Activated CD8-positive, alpha-beta memory T cell treated with anti-CD3 and anti-CD28 coated beads, Interleukin-2, amount 10 ng/mL, durations not matched to agents 7 days and 5 days (primary cell): ENCODE measurements at places on chromosomes 16 and 17.

- peak; percentile 31 for DNase-seq
Observed at GRCh38 chr17:5464717-5465507, 3.9 kb downstream of the DHX33 start.

DNA sequence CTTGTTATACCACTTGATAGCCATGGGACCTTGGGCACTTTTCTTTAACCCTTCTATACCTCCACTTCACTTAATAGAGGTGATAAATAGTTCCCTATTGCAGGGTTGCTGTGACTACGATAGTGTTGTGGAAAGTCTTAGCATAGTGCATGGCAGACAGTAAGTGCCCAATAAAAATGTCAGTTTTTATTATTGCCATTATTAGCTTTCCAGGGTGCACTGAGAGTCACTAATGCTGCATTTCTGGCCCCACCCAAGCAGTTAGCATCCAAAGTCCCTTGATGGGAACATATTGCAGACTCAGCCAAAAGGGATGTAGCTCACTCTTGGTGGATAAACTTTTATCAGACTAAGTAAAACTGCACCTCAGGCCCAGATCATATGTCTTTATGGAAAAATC, 41.5 kb upstream of the TEKT3 start:
- no peak for DNase-seq

GRCh38 chr16:53664724-53665345, 38.8 kb downstream of the RPGRIP1L start:
- peak; percentile 41 for DNase-seq

DNA sequence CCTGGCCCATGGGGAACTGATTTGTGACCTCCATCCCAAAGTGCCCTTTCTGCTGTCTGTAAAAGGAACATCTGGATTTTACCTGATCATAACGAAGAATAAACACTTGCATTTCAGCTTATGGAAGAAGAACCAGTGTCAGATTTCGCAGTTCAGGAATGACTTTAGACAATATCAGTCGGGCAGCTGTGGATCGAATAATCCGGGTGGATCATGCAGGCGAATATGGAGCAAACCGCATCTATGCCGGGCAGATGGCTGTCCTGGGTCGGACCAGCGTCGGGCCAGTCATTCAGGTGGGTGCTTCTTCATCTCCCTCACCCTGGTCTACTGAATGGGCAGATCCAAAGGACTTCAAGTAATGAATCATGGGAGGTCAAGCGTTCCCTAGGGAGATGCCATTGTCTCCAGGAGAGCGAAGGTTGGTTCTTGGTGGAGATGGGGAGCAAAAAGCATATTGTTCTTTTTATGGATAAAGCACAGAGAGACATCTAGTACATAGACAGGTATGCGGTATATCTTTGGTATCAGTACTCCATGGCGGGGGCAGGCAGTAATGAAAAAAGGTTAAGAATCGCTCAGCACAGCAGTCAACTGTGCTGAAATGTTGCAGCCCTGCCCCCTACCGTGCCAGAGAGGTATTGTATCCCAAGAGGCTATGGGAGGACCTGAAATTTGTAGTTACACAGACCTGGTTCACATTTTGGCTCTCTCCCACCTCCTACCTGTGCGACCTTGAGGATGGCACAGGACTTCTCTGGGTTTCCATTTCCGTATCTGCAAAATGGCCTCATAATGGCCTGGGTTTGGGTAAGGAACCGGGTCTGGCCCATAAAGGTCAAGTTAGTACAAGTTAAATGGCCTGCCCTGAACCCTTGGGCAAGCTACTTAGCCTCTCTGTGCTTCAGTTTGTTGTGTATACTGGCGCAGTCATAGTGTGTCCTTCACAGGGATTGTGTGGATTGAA, 4.7 kb downstream of the COQ7 start:
- DNase-seq = peak; percentile 75

- DNase-seq = peak; percentile 73
Observed at GRCh38 chr17:34146440-34147043, 108.5 kb upstream of the CCL2 start.

GRCh38 chr17:12727881-12728280, 61.4 kb upstream of the ARHGAP44 start:
- DNase-seq = no peak

DNA sequence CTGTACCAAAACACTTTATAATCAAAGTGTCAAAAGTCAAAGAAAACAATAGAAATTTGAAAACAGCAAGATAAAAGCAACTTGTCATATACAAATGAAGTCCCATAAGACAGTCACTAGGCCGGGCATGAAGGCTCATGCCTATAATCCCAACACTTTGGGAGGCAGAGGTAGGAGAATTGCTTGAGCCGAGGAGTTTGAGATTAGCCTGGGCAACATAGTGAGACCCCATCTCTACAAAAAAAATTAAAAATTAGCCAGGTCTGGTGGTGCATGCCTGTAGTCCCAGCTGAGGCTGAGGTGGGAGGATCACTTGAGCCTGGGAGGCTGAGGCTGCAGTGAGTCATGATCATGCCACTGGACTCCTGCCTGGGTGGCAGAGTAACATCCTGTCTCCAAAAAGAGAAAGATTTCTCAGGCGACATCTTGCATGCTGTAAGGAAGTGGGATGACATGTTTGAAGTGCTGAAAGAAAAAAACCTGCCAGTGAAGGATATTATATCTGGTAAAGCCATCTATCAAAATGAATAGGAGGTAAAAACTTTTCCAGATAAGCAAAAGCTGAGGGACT, 98.7 kb upstream of the NACA2 start:
- no peak for DNase-seq

GRCh38 chr17:51947160-51947735, 211.3 kb downstream of the CA10 start:
- DNase-seq = no peak

DNA sequence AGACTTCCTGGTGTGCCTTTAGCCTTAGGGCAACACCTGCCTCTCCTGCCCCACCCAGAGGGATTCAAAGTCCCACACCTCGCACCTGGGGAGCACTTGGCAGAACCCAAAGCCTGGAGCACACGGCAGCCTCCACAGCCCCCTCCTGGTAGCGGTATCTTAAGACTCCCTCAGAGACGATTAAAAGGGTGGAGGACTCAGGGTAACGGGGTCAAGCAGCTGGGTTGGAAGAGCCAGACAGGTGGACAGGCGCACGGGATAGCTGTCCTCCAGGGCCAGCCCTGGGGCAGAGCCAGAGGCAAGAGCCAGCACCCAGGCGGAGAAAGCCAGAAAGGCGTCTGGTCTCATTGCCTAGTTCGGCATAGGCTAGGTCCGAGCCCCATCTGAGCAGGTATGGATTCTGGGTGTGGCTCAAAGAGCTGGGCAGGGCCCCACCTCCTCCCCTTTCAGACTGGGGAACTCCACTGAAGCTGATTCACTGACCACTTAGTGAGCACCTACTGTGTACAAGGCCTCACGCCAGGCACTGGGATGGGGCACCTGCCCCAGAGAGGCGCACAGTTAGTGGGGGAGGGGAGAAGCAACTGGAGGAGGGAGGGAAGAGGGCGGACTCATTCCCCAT, 55.0 kb upstream of the MEAK7 start:
- no peak for DNase-seq

- DNase-seq = no peak
Observed at GRCh38 chr16:78254841-78255240, 155.4 kb downstream of the WWOX start.

GRCh38 chr16:75010427-75010826, 11.6 kb downstream of the ZNRF1 start:
- DNase-seq = no peak

GRCh38 chr16:81778231-81778630, 860 bp upstream of the PLCG2 start:
- no peak for DNase-seq

DNA sequence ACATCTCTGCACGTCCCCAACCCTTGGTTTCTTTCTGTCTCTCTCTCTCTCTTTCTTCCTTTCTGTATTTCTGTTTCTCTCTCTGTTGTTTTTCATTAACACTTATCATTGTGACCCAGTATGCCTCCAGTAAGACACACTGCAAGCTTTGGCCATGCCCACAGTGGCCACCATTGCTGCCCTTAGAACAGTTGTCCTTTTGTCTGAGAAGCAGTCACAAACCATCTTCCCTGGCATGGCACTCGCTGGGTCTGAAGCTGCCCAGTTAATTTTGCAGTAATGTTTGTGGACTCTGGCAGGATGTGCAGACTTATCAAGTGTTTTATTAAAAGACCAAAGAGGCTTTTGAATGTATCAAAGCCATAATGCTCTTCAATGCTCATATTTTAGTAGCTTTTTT, 146.9 kb downstream of the MSI2 start:
- no peak for DNase-seq

DNA sequence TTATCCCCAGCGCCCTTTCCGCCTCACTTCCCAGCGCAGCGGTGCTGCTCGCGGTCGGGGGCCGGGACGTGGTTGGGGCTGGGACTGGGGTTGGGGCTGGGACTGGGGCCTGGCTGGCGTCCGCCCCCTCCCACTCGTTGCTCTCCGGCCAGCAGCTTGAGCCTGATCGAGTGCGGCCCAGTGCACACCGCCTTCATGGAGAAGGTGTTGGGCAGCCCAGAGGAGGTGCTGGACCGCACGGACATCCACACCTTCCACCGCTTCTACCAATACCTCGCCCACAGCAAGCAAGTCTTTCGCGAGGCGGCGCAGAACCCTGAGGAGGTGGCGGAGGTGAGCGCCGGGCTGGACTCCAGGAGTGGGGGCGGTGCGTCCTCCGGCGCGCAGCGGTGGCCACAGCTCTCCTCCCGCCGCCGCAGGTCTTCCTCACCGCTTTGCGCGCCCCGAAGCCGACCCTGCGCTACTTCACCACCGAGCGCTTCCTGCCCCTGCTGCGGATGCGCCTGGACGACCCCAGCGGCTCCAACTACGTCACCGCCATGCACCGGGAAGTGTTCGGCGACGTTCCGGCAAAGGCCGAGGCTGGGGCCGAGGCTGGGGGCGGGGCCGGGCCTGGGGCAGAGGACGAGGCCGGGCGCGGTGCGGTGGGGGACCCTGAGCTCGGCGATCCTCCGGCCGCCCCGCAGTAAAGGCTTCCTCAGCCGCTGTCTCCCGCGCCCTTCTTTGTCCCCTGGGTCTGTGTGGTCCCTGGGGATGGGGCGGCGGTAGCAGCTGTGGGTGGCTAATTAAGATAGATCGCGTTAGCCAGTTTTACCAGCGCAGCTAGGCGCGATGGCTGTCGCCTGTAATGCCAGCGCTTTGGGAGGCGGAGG, 1.8 kb downstream of the HSD17B1 start:
- peak; percentile 93 for DNase-seq

GRCh38 chr17:5631958-5632590, 47.8 kb upstream of the NLRP1 start:
- DNase-seq = no peak

- peak; percentile 5 for DNase-seq
Observed at GRCh38 chr17:9298135-9298534, 276.8 kb downstream of the NTN1 start.

DNA sequence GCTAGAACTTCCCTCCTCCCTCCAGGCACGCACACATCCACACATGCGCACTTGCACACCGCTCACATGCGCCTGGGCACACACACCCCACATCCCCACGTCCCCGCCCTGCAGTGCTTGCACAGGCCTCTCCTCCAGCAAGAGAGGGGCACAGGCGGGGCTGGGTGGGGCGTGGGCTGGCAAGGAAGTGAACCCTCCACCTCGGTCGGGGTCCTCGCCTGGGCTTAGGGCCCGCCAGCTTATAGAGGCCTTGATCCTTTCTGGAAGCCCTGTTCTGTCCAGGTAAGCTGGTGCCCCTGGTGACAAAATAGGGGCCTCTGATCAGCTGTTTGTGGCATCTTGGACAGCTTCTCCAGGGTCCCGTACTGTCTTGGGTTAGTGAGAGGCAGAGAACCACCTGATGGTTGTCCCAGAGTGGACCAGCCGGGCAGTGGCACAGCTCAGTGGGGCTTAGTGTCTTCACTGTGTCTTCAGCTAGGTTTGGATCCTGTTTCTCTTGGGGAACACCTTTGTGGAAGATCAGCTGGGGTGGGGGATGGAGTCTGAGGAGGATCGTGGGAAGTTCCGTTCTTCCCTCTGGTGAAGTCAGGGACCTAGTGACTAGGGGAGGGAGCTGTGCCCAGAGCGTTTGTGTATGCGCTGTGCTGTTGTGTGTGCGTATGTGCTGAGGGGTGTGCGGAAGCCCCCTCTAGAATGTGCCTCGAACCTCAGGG, 12.1 kb downstream of the TBX4 start:
- no peak for DNase-seq

GRCh38 chr17:61587807-61588660, 3.0 kb downstream of the NACA2 start:
- no peak for DNase-seq

DNA sequence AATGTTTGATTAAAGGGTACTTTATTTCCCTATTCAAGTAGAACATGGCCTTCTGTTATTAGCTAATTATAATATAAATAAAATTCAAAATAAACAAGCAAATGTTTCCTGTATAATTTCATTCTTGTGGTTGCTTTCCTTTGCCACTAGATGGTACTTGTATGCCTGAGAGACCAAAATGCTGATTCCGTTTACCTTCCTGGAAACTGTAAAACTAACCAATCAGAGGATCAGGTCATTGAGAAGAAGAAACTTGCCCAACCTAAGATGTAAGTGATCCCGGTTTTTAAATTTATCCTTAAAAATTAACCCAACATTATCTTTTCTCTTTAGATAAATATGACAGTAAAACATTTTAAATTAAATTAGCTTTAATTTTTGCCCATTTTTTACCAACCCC, 8.1 kb upstream of the ABCA5 start:
- DNase-seq = no peak

GRCh38 chr16:6165330-6165979, 1067.9 kb upstream of the EEF2KMT start:
- DNase-seq = no peak

DNA sequence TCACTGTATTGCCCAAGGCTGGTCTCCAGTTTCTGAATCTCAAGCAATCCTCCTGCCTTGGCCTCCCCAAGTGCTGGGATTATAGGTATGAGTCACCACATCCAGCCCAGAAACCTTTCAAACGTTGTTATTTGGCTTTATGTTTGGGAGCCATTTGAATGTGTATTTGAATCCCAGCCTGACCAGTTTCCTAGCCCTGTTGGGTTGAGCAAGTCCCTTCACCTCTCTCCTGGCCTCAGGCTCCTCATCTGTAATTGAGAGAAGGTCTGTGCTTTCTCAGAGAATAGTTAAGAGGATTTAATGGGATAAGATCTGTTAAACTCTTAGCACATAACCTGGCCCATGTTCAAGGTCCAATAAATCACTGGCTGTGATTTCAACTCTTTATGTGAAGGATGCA, 385.8 kb upstream of the RBFOX1 start:
- DNase-seq = no peak
